ENCODE measurements at places on chromosomes 7 and 10.

DNA sequence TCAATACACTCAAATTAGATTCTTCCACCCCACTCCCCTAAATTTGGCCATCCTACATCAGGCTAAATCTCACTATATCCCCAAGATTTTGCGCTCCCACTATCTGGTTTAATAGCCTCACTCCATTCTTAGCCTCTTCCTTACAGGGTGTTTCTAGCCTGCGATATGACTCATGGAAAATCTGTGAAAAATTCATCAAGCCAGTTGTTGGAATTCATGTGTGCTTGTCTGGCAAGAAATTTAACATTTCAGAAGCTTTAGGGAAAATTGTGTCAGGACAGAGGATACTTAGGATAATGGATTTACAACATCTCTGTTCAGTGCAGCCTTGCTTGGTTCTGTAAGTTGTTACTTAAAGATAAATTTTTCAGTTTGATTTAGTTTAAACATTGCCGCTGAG lies 1249.9 kb upstream of the AUTS2 start:
- DNase-seq, result no peak

- DNase-seq, result no peak
These were observed 83.1 kb downstream of the CPVL start for GRCh38 chr7:29063236-29063635.

- no peak for DNase-seq
These were observed 526 bp downstream of the SFRP5 start for GRCh38 chr10:97771055-97771891.

- DNase-seq, result no peak
These were observed 3.1 kb downstream of the TBC1D12 start for GRCh38 chr10:94405406-94405805.

DNA sequence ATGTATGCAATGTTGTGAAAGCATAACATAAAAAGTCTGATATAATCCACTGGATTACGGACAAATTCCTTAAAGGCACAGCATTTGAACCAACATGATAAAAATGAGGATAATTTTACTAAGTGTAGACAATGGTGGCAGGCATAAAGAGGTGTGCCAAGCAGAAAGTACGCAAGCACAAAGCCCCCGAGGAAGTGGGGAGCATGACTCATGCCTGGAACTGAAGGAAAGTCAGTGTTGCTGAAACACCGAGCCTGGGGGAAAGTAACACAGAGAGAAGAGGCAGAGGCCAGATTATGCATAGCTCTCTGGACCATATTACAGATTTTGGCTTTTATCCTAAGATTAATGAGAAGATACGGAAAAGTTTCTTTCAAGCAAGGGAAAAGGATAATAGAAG lies 490.0 kb upstream of the PHF14 start:
- no peak for DNase-seq

DNA sequence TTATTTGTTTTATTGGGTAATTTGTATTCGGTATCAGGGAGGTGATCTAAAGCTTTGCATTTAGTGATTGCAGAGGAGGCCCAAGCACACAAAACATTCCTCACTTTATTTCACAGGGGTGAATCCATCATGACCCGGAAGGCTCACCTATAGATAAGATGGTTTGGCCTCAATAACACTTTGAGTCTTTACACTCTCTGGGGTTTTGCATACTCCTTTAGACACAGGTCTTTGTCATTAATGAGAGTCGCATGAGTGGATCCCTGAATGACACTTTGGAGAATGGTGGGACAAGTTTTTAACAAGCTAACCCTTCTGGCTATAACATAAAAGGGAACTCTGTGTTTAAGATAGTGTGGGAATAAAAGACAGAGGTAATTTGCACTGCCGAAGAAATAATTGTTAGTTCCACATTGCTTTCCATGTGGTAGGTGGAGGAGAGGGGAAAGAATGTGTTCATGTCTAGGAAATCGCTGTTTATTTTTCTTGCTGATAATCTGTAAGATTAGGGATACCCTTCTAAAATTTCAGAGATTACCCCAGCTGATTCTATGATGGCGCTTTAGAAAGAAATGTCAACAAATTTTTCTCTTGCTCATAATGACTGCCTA lies 455.8 kb downstream of the TFEC start:
- no peak for DNase-seq

- DNase-seq, result no peak
These were observed 23.5 kb downstream of the CAMK1D start for GRCh38 chr10:12372846-12373245.

DNA sequence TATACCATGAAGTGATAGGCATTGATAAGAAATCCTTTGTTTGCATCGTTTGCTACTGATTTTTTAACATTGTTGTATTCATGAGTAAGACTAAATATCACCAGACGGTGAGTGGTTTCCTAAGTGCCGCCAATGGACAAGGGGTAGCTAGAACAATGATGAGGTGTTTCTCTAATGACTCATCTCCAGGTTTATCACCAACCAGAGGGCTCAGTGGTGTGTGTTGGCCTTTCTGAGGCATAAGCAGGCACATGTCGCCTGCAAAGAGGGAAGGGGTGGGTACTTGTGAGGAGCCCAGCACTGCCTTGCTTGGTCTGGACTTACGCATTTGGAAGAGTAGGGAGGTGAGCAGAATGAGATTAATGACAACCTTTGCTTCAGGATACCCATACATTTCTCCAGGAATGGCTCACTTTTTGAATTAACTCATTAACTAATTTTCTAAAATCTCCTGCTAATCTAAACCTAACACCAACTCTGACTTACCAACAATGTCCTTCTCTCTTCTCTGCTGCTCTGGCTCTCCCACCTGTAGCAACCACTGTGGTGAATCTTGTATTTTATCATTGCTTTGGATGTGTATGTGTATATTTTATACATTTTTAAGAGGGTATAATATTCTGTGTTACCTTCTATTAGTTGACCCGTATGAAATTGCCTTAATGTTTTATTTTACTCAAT lies 722.6 kb downstream of the GRID1 start:
- DNase-seq, result no peak

- no peak for DNase-seq
These were observed 35.0 kb upstream of the EIF4H start for GRCh38 chr7:74138945-74139843.

DNA sequence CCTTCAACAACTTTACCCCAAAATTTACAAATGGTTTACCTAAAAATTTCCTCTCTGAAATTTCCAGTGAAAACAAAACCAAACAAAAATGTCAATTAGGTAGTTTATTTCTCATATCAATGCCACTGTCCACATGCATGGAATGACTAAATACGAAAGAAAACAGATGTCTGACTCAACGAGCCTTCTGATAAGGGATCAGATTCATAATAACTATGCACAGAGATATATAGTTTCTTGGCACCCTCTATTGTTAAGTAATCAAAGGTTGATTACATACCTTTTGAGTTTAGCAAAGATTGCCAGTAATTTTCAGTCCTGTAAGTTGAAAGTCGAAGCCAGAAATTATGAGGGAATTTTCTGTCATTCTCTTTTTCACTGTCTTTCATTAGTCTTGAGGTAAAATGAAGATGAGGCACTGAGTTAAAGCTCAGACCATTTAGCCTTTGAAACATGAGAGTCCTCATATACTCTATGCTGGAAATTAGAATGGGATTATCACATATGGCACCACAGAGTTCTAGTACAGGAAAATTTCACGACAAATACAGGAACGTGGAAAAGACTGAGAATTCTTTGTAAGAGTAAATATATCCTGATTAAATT lies 519.1 kb upstream of the ANKRD30A start:
- DNase-seq, result no peak

GRCh38 chr7:20220293-20220761 lies 3.1 kb upstream of the MACC1 start:
- no peak for DNase-seq

GRCh38 chr10:35413985-35414861 lies 77.9 kb downstream of the CCNY start:
- DNase-seq, result no peak

DNA sequence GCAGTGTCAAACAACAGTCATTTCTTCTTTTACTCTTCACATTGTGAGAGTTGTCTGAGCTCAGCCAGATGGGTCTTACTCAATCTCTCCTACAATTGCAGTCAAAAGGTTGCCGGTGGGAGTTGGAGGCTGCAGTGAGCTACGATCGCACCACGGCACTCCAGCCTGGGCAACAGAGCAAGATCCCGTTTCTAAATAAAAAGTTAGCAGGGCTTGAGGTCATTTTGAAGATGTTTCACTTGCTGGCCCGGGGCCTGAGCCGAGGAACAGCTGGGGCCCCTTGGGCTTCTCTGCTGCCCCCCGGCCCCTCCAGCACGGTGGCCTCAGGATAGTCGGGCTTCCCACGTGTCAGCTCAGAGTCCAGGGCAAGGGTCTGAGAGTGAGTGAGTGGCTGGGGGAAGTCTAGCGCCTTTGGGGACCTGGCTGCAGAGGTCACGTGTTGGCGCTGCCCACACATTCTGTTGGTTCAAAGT lies 40.4 kb downstream of the GTF2IRD1 start:
- DNase-seq, result no peak

DNA sequence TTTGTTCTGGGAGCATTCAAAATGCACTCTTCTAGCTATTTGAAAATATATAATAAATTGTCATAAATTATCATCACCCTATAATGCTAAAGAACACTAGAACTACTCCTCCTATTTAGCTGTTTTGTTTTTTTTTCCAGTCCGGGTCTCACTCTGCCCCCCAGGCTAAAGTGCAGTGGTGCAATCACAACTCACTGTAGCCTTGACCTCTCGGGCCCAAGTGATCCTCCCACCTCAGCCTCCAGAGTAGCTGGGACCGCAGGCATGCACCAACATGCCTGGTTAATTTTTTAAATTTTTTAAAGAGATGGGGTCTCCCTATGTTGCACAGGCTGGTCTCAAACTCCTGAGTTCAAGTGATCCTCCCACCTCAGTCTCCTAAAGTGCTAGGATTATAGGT lies 41.1 kb upstream of the MTPAP start:
- no peak for DNase-seq

- DNase-seq, result peak; percentile 80
These were observed 36.1 kb upstream of the CCNY start for GRCh38 chr10:35300063-35300699.

GRCh38 chr7:151130741-151131157 lies 36.7 kb downstream of the GBX1 start:
- DNase-seq, result no peak

DNA sequence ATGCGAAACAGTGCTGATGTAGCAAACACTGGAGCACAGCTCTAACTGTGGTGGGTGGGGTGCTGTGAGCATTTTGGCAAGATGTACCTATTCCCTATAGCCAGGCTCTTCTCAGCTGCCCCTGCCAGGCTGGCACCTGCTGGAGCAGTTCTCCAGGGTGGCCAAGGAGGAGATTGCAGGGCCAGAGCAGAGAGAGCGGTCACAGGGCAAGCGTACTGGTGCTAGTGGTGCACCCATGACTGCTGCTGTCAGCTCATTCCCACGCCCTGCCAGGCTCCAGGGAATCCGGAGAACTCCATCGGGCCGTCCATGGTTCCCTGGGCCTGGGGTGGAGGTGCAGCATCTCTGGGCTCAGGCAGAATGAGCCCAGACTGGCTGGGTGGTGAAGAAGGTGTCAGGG lies 2.1 kb downstream of the COL13A1 start:
- DNase-seq, result no peak

GRCh38 chr10:116772909-116773705 lies 30.7 kb upstream of the HSPA12A start:
- no peak for DNase-seq

DNA sequence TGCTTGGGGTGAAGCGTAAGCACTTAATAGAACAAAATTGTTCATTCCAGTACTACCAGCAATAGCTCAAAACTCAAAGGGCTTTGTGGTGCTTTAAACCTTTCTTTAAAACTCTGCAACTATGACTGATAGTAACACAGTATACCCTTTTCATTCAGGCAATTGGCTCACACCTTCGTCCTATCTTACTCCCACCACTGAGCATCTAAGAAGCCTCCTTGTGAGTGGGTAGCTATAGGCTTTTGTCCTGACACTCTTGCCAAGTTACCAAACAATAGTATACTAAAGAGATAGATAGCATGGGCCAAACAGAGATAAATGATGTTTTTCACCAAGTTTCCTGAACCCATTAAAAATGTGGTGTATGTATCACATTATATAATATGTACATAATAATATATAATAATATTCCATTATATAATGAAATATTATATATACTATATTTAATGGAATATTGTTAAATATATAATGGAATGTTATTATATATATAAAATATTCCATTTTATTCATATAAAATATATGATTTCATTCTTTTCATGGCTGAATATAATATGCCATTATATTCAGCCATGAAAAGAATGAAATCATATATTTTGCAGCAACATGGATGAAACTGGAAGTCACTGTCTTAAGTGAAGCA lies 96.2 kb downstream of the TES start:
- no peak for DNase-seq

DNA sequence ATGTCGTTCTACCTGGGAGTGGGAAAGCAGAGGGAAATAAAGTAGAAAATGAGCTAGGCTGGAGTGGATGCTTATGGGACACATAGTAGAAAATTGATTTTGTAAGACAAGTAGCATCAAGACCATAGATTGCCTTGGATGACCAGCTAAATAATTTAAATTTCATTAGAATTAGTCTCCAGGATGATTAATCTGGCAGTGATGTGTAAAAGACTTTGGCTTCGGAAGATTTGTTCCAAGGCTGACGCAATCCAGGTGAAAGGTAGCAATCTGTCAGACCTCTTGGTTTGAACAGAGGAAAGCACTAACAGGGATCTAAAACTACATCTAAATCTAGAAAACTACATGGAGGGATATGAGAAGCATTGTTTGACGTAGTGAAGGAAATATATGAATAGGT lies 236.5 kb downstream of the ARL4A start:
- DNase-seq, result no peak

DNA sequence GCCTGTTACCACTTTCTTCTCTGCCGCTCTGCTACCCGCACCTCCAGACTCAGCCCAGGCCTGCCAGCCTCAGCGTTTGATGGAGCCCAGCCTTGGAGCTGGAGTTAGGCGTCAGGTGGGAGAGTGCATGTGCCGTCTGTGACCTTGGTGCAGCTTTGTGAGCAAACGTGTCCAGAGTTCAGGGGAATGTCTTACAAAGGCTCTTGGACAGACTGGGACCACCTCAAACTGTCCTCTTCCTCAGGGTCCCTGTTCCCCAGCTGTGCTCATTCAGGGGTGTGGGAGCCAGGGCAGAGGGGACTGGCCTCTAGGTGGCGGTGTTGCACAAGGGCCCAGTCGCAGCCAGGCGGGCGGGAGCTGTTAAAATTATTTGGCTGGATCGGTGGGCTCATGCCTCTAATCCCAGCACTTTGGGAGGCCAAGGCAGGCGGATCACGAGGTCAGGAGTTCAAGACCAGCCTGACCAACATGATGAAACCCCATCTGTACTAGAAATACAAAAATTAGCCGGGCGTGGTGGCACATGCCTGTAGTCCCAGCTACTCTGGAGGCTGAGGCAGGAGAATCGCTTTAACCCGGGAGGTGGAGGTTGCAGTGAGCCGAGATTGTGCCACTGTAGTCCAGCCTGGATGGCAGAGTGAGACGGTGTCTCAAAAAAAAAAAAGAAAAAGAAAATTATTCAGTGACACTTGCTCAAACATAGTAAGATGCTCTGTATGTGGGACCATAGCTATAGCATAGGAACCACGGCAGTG lies 89.2 kb downstream of the ADCY1 start:
- no peak for DNase-seq

DNA sequence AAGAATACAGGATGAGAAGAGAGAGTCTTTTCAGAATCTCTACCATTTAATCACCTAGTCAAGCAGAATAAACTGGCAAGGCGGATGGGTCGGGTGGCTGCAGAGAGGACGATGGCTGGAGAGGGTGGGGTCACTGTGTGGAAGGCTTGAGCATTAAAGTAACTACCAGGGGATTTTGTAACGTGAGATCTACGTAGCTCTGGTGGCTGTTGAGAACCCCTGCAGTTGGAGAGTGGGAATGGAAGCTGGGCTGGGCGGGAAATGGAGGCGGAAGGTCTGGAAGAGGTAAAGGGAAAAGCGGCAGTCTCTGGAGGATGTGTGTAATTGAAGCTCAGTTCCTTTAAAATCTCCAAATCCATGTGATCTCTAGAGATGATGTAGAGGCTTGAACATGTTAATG lies 135.0 kb downstream of the GATA3 start:
- no peak for DNase-seq

Measured in CD4-positive, alpha-beta T cell treated with Interleukin-15 for 1 hour (primary cell).